ENCODE measurements at places on chromosomes 11 and 22.
A peak's percentile ranks its signal among the peaks of the same experiment; 100 is the strongest.

GRCh38 chr11:116742104-116742503 lies 30.7 kb downstream of the BUD13 start:
- DNase-seq, result peak; percentile 22

GRCh38 chr22:42314709-42315391 lies 44.4 kb upstream of the TCF20 start:
- no peak for DNase-seq

DNA sequence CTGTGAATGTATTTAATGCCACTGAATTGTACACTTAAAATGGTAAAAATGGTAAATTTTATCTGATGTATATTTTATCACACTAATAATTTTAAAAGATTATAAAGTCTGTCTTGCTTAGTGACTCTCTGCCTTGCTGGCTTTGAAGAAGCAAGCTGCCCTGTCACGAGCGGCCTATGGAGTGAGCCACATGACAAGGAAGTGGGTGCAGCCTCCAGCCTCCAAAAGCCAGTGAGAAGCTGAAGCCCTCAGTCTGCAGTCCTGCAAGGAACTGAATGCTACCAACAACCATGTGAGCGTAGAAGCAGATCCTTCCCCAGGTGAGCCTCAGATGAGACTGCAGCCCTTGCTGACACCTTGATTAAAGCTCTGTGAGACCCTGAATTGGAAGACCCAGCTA lies 20.0 kb downstream of the C11orf24 start:
- DNase-seq, result no peak

DNA sequence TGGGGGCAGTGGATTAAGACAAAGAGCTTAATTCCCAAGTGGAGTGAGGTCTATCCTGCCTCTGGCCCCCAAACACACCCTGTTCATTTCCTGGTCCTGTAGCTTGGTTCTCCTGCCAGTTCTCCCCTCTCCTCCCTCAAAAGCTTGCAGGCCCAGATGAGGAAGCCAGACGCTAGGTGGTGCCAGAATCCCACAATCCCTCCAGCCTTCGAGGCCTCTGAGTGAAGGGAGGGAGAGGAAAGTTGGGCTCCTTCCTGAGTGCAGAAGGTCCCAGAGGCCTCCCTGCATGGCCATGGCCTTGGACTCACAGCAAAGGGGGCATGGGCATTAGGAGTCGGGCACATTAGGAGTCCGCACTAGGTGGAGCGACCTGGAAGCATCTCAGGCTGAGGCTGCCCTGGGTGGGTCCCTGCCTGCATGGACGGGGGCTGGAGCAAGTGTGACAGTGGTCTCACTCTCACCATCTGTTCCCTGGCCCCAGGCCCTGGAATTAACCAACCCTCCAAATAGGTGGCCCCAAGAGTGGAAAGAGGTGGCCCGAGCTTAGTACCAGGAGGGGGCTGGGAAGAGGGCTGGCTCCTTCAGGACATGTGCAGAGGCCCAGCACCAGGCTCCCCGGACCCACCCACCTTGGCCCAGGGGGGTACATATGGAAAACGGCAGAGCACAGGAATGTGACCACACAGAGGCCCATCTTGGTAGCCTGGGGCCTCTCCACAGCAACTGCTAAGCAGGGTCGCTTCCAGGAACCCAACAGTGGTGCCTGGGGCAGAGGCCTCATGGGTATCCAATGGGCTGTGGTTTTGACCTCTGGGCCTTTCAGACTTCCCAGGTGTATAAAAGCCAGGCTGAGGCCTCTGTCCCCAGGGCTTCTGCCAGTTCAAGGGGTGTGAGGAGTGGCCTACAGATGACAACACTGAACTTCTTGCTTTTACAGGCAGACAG lies 5.2 kb downstream of the FXYD2 start:
- peak; percentile 70 for DNase-seq
